ENCODE measurements at places on chromosomes 13 and 19.
A peak's percentile ranks its signal among the peaks of the same experiment; 100 is the strongest.

DNA sequence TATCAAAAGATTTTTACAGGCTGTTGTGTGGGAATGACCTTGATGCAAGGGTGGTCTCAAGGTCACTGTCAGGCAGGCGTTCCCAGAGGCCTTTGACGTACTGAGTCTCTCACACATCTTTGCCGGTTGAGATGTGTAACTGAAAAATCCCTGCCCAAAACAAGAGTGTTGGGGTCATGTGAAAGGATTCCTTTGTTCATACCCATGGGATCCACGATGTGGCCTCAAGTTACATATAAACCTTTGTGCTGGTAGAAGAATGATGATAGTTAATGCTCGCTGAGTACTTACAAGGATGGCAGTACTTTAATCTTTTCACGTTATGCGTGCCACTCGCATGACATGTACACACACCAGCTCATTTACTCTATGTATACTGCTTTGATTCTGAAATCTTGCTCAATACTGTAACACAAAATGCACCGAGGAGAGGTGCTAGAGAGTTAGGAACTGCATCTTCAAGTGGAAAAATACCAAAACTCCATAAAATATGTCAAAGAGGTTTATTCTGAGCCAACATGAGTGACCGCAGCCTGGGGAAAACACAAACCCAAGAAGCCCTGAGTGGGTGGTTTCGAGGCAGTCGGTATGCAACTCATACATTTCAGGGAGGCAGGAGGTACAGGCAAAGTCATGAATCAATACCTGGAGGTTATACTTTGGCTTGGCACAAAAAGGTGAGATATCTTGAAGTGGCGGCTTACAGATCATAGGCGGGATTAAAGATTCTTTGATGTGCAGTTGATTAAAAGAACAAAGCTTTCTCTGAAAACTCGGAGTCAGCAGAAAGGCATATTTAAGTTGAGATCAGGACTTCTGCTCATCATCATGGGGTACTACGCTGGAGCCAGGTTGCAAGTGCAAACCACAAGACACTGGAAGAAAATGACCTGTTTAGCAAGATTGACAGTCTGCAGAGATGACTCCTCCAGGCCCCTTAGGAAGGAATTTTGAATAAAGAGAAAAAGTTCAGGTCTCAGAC lies 87.4 kb upstream of the ARHGEF7 start:
- DNase-seq = no peak
- H3K27me3 ChIP-seq = no peaks in the 10 kb centered on the region
- H3K4me3 ChIP-seq = no peak overlapping the region
- peaks cover 11% of the 10 kb centered on the region for H3K4me1 ChIP-seq
- no peak overlapping the region for H3K27ac ChIP-seq

- no peak for DNase-seq
- H3K27me3 ChIP-seq = no peaks in the 10 kb centered on the region
- H3K36me3 ChIP-seq = peaks cover 6% of the 10 kb centered on the region
- no peak overlapping the region for H3K4me3 ChIP-seq
- H3K4me1 ChIP-seq = peaks cover 4% of the 10 kb centered on the region
These were observed 2.5 kb downstream of the HDGFL2 start for GRCh38 chr19:4474514-4475022.

DNA sequence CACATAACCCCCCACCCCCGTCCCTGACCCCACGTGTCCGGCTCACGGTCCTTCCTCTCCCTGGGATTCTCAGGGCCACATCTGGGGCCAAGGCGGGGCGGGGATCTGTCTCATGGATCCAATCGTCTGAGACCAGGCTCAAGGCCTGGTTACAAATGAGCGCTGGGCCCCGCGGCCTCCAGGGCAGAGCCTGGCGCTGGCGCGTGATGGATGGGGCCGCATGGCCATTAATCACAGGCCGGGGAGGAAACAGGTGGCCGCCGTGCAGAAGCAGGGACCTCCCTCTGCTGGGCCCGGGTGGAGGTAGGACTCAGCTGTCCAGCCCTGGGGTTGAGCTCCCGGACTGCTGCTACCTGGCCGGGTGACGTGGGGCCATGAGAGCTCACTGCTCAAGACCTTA lies 5.8 kb upstream of the TLE5 start:
- no peaks in the 10 kb centered on the region for H3K36me3 ChIP-seq
- H3K4me3 ChIP-seq = peak overlapping the region; percentile 49
- peak overlapping the region; percentile 79 for H3K27ac ChIP-seq

GRCh38 chr19:37329686-37330085 lies 41.2 kb upstream of the ZNF527 start:
- no peaks in the 10 kb centered on the region for H3K27me3 ChIP-seq
- H3K27ac ChIP-seq = no peak overlapping the region
- H3K4me3 ChIP-seq = no peak overlapping the region
